ENCODE measurements at places on chromosomes 5 and 9.

GRCh38 chr5:158755986-158756385 is 343.7 kb downstream of the EBF1 start:
- DNase-seq = no peak

DNA sequence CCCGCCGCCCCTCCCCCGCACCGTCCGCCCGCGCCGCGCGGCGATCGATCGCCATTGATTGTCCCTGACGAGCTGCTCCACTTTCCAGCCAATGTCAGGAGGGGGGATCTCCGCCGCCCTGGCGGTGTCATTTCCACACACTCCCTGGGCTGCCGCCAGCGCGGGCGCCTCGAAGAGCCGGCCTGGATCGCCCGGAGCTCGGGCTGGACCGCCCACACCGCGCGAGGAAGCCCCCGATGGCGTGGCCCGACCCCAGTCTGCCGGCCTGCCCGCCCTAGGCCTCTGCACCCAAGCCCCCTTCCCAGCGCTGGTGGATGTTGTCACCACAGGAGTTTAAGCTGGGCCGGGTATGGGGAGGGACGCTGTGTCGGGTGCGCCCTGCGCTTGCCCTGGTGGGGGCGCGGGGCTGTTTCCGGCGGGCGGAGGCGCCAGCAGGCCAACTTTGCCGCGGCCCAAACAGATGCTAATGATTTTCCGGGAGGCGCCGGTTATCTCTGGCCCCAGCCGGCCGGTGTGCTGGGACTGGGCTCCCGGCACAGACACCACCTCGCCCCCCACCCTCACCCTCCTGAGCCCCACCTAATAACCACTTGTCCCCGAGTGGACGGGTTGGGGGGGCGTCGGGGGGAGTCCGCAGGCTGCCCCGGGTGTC is 10.6 kb upstream of the CXXC5 start:
- no peak for DNase-seq

GRCh38 chr5:125722550-125722949 is 700.7 kb upstream of the GRAMD2B start:
- DNase-seq = no peak

DNA sequence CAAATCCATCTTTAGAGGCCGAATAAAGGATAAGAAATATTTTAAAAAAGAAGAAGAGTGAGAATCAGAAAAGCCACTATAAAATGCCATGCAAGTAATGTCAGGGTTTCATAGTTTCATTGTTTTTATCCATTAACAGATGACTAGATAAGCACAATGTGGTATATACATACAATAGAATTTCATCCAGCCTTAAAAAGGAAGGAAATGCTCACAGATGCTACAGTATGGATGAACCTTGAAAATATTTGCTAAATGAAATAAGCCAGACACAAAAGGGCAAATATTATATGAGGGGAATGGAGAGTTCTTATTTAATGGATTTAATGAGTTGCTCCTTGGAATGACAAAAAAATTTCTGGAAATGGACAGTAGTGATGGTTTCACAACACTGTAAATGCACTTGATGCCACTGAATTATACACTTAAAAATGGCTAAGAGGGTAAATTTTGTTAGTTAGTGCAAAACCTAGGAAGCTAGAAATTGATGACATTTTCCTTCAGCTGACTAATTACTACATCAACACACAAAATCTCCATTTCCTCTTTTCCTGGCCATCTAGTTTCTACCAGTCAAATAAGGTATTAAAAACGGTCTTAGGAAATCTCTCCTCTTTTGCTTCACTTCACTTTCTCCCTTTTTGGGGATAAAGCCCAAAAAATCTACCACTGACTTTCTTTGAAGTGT is 86.6 kb downstream of the GNA14 start:
- DNase-seq = no peak

GRCh38 chr9:28653216-28653615 is 1079.9 kb upstream of the C9orf72 start:
- no peak for DNase-seq

DNA sequence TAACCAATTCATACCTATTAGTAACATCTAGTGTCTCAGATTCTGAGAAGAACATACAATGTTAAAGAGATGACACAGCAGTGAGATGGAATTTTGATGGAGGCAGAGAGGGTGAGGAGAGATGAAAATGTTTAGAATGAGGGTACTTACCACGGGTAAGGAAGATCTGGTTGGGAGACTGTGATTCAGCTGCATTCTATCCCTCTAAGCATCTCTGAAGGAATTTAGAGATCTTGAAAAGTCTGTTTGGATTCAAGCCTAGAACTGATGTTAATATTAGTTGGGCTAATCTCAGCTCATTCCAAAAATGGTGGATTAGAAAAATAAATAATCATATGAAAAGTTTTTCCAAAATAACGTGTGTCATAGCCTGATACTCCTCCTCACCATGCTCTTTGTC is 191.5 kb upstream of the CLINT1 start:
- no peak for DNase-seq

GRCh38 chr9:34550681-34551270 is 28.0 kb upstream of the ENHO start:
- no peak for DNase-seq

DNA sequence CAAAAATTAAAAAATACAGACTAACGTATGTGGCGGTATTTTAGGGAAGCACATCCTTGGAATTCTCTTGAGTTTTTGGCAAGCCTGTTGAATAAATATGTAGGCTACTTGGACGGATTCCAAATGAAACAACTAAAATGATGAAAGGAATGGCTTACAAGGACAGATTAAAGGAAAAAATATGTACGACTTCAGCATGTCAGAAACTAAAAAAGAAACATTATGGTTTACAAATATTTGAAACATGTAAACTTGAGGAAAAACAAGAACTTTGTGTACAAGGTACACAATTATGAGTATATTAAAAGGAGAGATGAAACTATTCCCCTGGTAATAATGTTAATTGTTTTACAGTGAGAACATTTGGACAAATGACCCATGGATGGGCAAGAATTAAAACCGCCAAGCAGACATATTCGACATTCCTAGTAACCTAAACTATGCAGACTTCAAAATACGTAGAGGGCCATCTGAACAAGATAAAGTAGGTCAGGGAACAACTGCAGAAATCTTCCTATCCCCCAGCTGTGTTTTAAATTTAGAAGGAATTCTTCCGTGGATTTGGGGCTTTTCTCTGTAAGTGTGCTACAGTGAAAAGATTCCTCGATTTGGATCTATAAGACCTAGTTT is 12.5 kb downstream of the EDIL3 start:
- no peak for DNase-seq

DNA sequence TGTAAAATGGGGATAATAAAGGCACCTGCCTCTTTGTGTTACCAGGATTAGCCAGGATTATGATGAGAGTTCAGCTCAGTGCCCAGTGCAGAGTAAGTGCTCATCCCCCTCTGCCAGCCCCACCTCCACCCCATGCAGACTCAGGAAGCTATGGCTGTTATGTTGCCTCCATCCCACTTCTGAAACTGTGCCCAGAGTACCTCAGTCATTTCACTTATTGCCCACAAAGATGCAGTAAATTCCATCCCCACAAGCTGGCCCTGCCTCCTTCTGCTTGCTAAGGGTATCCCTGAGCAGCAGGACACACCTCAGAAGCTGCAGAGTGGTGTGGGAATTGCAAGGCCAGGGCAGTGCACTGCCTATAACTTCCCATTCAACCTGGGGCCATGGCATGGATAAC is 415.1 kb downstream of the SPOCK1 start:
- no peak for DNase-seq

DNA sequence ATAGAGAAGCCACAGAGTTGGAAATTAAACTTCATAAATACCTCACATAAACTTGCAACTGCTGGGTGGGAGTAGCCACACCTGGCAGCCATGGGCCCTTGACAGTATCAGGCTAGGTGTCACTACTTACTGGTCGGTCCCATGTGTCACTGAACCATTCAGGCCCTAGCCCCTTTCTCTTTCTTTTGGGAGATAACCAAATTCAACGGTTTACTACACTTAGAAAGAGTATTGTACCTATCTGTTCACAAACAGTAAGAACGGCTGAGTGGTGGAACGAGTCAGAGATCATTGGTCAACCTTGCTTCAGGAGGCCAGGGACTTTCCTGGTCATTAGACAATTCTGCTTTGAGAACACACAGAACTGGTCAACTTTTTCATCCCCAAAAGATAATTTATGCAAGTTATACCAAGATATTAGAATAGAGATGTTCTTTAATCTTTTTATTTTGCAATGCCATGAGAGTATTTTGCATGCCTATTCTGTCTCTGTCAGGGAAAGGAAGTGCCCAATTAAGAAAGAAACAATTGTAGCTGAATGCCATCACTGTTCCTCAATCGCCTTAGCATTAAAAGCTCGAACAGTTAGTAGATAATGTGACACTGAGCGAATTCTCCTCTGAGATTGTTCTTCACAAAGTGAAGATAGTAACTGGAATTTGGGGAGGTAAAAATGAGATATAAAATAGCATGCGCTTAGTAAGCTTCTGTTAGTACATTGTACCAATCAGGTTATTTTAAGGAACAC is 50.9 kb downstream of the GOLPH3 start:
- peak; percentile 68 for DNase-seq

DNA sequence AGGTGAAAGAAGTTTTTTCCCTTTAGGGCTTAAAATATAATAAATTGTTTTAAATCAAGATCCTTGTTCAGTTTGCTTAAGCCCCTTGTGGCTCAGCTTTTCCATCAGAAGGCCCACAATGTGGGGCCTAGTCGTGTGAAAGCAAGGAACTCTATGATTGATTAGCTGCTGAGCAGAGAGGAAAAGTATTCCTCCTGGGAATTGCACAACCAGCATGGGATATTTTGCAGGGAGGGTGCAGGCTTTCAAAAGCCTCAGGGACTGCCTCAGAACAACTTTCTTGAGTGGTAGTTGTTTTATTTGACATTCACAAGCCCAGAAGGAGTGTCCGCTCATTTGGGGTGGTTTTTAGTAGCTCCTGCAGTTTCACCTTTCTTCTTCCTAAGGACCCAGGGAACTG is 19.8 kb downstream of the TTC23L start:
- DNase-seq = no peak

DNA sequence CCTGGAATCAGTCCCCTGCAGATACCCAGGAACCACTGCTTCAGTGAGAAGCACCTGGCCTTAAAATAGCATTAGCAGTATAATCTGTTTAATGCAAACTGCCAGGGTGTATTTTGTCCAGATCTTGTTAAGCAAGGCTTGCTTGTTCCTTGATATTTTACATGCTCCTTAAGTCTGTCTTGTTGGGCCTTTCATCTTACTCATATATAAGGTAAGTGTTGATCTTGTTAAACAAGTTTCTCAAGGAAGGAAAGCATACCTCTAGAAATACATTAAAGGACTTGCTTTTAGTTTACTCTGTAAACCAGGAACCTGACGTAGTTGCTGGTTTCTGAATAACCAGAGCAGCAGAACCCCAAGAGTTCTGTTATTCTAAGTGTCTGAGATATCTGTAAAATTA is 13.7 kb downstream of the HSPA4 start:
- DNase-seq = no peak

DNA sequence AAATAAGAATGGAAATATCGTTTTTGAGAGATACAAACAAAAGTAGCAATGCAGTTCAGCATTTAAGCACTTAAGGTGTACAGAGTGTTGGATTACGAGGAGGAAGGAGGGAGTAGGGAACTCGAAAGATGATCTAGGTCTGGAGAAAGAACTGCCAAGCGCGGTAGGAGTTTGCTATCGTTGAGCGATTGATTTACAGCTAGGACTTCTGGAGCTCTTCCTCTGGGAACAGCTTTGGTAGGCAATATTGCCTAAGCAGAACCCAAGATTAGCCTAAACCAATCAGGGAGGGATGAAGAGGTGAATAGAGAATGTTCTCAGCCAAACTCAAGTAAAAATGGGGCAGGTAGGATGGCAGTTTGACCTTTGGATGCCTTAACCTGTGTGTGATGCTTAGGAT is 965 bp downstream of the CLTA start:
- no peak for DNase-seq

- DNase-seq = no peak
These were observed 46.8 kb downstream of the DBH start for GRCh38 chr9:133682818-133683585.

- DNase-seq = no peak
These were observed 1610.1 kb upstream of the ACO1 start for GRCh38 chr9:30774326-30774725.

GRCh38 chr9:69526699-69527098 is 145.5 kb downstream of the APBA1 start:
- no peak for DNase-seq

Data from foreskin melanocyte (primary cell).